ENCODE measurements at places on chromosomes 1 and 21.

GRCh38 chr1:112060261-112060660 lies 70.8 kb upstream of the KCND3 start:
- no peak for DNase-seq

DNA sequence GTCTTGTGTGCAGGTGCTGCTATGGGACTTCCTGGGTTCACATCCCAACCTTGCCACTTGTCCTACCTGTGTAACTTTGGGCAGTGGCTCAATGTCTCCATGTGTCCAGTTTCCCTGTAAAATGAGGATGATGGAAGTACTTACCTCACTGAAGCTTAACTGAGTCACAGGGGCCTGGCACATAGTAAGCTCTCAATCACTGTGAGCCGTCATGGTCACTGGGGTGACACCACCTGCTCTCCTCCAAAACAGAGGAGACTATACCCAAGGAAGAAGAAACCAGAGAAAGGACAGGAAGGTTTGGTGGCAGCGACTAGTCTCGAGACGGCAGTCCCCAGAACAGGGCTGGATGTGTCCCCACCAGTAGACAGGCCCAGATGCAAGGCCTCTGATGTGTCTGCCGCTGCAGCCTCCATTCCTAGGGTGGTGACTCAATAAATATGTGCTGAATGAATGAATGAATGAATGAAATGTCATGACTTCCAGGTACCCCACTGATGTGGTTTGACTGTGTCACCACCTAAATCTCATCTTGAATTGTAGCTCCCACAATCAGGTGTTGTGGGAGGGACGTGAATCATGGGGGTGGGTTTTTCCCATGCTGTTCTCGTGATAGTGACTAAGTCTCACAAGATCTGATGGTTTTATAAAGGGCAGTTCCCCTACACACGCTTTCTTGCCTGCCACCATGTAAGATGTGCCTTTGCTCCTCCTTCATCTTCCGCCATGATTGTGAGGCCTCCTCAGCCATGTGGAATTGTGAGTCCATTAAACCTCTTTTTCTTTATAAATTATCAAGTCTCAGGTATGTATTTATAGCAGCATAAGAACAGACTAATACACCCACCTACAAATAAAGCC lies 13.0 kb upstream of the LRP8 start:
- peak; percentile 42 for DNase-seq

GRCh38 chr1:4087530-4088420 lies 187.7 kb upstream of the C1orf174 start:
- no peak for DNase-seq

- DNase-seq = no peak
Measured at GRCh38 chr1:1842360-1843146, 48.3 kb downstream of the GNB1 start.

DNA sequence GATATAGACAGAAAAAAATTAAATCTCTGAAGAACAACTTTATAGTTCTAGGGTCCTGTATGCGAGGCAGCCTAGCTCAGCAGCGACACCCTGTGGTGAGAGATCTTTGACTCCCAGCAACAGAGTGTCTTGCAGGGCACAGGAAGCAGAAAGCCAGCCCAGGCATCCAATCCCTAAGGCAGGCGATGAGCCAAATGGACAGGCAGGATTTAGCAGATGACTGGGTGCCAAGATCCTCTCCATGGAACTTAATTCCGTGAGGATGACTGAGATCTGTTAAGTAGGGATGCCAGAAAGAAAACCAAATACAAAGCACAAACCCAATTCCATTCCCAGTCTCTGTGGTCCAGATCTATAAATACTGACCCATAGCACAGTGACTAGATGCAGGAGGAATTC lies 38.8 kb downstream of the HLCS start:
- DNase-seq = peak; percentile 77

DNA sequence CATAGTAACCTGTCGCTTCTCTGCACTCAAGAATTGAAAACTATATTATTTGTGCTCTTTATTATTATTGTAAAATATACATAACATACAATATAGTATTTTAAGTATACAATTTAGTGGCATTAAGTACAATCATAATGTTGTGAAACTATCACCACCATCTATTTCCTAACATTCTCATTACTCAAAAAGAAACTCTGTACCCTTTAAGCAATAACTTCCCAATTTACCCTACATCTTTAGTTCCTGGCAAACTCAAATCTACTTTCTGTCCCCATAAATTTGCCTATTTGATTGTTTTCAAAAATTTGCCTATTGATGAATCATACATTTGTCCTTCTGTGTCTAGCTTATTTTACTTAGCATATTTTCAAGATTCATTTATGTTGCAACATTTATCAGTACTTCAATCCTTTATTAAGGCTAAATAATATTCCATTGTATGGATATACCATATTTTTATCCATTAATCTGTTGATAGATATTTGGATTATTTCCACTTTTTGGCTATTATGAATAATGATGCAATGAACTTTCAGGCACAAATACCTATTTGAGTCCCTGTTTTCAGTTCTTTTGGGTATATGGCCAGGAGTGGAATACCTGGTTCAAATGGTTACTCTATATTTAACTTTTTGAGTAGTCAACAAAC lies 99.6 kb upstream of the DMRTA2 start:
- DNase-seq = no peak

DNA sequence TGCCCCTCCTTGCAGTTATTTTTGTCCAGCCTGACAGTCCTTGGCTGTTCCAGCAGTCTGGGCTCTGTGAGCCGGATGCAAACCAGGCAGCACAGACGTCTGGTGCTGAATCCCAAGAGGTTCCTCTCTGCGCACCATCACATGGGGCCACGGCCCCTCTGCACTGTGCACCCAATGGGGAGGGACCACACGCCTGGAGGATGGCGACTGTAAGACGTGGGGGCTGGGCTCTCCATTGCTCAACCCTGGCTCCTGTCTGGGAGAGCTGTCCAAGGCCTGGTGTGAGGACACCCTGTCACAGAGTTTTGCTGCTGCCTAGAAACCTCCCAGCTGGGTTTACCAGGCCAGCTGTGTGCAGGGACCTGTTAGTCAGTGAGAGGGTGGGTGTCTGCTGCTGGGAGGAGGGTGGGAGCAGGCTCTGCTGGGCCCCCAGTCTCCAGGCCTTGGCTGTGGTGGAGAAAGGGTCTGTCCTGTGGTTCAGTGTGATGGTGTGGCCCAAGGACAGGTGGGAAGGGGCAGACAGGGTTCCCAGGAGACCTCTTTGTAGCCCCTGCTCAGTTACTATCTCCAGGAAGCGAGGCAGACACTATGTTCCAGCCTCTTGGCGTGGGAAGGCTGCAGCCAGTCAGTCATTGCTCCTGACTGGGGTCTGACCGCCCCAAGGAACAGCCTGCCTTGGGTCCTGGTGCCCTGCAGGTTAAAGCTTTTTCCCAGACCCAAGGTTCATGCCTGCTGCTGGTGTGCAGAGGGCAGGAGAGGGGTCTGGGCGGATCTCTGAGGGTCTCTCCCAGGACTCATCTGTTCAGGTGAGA lies 13.8 kb downstream of the HEYL start:
- DNase-seq = no peak

DNA sequence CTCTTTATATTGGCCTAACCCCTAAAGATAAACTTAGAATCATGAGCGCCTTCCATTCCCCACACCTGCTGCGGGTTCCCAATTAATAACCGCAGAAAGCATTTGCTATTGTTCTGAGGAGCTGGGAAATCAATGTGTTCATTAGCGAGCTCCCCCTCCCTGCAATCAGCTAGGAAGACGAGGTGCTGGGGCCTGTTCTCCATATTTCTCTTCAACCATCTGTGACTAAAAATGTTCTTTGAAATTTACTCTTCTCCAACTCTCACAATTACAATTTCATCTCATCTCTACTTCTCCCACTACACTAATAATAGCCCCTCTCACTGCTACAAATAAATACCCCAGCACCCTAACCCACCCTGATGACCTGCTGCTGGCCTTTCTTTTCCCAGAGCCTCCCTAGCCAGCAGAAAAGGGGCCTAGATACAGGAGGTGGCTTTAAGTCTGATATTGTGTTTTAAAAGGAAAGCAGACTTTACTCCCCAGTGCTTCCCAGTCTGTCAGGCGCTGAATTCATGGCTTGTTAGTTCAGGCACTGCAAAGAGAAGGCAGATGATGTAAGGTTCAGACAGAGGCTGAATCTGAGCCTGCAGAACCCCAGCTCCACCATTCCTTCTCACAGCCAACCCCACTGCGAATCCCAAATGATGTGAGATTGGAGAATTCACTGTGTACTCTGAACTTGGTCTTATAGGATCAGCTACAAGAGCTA lies 477.5 kb upstream of the DAB1 start:
- DNase-seq = no peak

DNA sequence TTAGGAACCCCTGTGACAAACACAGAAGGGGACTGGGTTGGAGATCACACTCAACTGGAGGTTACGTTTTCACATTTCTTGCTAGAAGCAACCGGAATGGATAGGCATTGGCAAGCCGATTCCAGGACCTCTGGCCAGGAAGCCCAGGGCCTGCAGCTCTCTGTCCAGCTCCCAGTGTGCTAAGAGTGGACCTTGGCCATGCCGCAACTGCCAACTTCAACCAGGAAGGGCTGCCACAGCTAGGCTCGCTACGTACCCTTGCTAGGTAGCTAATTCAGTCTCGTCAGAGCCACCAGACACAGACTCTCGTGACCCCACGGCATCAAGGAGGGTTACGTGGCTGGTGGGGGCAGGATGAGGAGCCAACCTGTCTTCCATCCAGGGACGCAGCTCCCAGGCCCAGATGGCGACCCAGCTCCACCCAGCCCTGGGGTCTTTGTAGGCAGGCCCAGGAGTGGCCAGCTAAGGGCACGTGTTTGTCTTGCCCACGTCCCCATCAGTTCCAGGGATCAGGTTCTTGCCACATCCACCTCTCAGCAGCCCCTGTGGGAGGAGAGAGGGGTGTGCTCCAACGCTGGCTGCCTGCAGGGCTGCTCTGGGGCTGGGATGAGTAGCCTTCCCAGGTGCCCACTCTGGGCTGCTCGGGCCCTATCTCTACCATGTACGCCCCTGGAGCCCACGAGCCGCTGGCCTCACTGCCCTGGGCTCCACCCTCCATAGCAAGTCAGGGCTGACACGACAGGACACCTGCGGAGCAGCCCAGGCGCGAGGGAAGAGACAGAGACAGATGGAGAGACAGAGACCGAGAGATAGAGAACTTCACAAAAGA lies 39.2 kb downstream of the UBE2G2 start:
- DNase-seq = no peak

- DNase-seq = peak; percentile 91
Measured at GRCh38 chr1:110338886-110339406, at the start of gene RBM15. Gene RBM15 (plus strand): TSS chr1:110339377. CDS start chr1:110339406, 29 bp downstream.

GRCh38 chr1:151867765-151868411 lies 14.4 kb upstream of the THEM5 start:
- no peak for DNase-seq

DNA sequence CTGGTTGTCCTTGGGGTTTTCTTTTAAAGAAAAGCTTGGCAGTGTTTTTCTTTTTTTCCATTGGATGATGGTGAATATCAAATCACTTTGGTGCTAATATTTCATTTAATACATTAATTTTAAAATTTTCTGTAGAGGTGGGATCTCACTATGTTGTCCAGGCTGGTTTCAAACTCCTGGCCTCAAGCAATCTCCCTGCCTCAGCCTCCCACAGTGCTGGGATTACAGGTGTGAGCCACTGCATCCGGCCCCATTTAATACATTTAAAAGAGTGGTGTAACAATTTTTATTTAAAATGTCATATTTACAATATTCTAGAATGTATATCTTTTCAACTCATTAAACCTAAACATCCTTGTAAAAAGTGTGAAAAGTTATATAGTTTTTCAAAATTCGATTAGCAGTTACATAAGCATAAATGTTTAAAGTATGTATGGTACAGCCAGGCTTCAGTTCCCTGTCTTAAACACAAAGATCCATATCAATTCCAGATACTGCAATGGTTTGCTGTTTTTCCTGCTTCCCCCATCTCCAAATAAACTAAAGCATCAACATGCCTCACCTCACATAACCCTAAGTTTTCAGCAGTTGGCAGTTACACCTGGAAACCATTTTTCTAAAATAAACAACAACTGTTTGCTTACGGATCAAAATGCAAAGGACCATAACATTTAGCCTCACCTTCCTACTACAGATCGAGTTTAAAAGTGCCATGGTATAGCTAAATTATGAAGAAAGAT lies 8.9 kb upstream of the LGALS8 start:
- DNase-seq = no peak

GRCh38 chr1:107668762-107669161 lies 296.2 kb downstream of the VAV3 start:
- no peak for DNase-seq

- no peak for DNase-seq
Measured at GRCh38 chr1:225470211-225471108, 42.6 kb upstream of the LBR start.

DNA sequence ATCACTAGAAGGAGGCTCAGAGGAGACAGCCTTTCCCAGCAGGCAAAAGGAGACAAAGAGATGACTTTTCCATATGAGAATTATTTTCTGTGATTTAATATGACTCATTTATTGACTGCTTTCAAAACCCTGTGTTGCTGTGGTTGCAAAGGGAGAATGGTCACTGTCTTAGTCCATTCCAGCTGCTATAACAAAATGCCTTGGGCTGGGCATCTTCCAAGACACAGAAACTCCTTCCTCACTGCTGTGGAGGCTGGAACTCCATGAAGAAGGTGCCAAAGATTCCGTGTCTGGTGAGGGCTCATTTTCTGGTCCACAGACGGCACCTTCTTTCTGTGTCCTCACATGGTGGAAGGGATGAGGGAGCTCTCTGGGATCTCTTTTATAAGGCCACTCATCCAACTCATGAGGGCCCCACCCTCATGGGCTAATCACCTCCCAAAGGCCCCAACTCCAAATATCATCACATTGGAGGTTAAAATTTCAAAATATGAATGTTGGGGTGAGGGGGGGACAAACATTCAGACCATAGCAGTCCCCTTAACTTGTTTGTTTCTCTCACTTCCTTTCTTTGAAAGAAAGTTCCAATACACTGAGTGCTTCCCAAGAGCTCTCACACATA lies 252.1 kb upstream of the RAB4A start:
- DNase-seq = no peak

GRCh38 chr1:183635099-183635605 lies 431 bp downstream of the ARPC5 start:
- peak; percentile 33 for DNase-seq

GRCh38 chr1:198907423-198907746 lies 268.5 kb downstream of the PTPRC start:
- DNase-seq = no peak

DNA sequence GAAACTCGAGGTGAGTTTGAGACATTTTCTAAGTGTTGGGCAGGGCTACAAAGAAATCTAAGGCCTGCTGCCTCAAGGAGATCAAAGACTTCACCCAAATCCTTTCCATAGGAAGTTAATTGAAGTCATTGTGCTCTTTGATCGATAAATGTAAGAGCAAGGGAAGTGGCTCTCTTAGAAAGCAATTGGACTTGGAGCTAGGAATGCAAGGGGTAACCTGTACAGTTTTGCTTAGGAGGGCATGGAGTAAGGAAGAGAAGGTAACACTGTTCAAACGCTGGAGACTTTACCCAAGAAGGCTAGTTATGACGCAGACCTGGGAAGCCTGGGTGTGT lies 418.0 kb upstream of the PROX1 start:
- DNase-seq = no peak

DNA sequence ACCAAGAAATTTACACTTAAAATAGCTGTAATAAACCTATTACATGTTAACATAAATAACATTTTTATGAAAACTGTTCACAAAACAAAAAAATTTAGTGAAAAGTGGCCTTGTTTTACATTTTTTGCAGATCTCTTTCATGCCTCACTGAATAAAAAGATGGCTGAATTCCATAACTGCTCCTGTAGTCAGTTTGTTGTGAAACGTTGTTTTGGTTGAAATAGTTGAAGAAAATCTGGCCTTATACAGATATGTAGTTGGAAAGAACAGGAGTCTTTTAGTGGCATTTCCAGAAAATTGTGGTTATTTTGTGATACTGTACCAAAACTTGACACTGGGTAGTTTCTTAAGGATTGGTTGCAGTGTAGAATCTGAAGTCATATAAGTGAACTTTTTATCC lies 18.1 kb downstream of the ITSN1 start:
- no peak for DNase-seq

All from stimulated activated CD4-positive, alpha-beta T cell treated with anti-CD3 and anti-CD28 coated beads, Interleukin-4, amount 100 ng/mL, for 1 hour (primary cell).